ENCODE measurements at places on chromosomes 11 and 22.

GRCh38 chr11:8102965-8103364, 22.0 kb downstream of the TUB start:
- DNase-seq: no peak

DNA sequence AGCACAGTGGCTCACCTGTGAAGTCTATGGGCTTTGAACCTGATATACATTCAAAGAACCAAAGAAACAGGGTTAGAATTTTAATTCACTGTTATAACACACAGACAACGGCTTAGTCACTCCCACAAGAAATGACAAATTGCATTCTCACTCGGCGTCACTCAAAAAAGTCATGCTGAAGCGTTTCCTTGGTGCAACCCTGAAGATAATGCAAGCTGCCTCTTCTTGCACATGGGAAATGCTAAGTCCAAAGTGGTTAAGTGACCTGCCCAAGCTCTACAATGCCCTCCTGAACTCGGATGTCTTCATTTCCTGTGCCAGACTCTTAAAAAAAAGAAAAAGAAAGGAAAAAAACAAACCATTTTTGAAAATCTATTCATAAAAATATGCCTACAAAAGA, 10.0 kb downstream of the LGR4 start:
- DNase-seq: no peak

DNA sequence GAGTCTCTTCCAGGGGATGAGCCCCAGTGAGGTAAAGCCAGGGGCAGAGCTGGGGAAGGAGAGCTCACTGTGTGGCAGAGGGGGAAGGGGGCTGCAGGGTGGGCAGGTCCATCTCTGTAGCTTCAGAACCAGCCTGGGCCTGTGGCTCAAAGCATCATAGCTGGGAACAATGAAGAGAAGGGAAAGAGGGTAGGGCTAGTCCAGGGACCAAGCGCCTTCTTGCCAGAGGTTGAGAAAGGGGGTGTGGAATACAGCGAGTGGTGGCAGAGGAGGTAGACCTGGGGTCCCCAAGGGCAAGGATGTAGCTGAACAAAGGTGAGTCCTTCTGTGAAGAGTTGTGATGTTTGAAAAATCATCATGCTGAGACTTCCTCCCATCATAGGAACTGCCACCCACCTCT, 1.2 kb upstream of the PLA2G3 start:
- DNase-seq: no peak

- no peak for DNase-seq
These were observed 18.0 kb downstream of the CNTF start for GRCh38 chr11:58640386-58641023.

- no peak for DNase-seq
These were observed 63.7 kb downstream of the PACSIN2 start for GRCh38 chr22:42951093-42951710.

DNA sequence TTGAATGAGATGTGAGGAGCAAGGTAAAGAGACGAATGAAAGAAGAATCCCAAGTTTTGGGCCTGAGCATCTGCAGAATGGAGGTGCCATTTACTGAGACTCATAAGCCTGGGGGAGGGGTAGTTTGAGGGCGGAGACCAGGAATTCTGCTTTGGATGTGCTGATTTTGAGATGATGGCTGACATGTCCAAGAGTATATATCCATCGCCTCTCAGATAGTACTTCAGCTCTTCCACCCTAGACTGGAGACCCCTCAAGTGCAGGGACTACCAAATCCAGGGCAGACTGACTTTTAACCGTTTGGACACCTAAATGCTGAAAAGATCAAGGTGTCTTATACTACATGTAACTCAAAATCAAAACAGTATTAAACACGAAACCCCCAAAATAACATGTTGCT, 1.3 kb upstream of the SDF2L1 start:
- no peak for DNase-seq

All from amygdala (tissue), 56 donors.